Activated CD4-positive, alpha-beta T cell treated with anti-CD3 and anti-CD28 coated beads, Interleukin-2, amount 10 ng/mL, durations not matched to agents 24 days and 14 days (primary cell): ENCODE measurements at places on chromosomes 7 and 10. TPM values are rescaled to one million over a fixed set of nuclear protein-coding genes. Genes with fewer than 3 reads are reported as not detected.

Gene SDHAF3
- 24.9 and 27.8 TPM in 2 replicates for total RNA-seq

Gene OPN1SW
- total RNA-seq: not detected in 2 replicates

Gene AGK
- 146 and 151 TPM in 2 replicates for total RNA-seq

DNA sequence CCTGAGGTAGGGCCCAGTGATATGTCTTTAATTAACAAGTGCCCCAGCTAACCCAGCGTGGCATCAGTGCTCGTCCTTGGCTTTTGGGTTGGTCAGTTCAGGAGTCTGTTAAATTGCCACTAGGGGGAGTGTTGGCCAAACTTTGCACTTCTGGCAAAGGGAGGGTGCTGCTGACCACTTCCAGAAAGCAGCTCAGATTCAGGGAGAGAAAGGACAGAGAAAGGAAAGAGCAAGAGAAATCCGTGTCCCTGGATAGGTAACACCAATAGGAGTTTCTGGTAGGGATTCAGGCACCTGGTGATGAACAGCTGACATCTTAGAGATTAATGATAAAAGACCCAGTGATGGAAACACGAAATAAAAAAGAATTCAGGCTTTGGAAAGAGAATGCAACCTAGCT is 243.1 kb upstream of the AOAH start:
- DNase-seq: no peak

- no peak for DNase-seq
Measured at GRCh38 chr7:51222916-51223315, 93.7 kb downstream of the COBL start.

Gene HTRA1
- not detected in 2 replicates for total RNA-seq

Gene GRID1
- total RNA-seq: not detected in 2 replicates

Gene MMD2
- not detected in 2 replicates for total RNA-seq

GRCh38 chr7:3120513-3120912 is 76.8 kb upstream of the CARD11 start:
- peak; percentile 67 for DNase-seq

- DNase-seq: no peak
Measured at GRCh38 chr7:18426564-18427226, 68.9 kb upstream of the HDAC9 start.

- no peak for DNase-seq
Measured at GRCh38 chr10:132981173-132981555, 38.8 kb upstream of the CFAP46 start.

Gene PLAU
- total RNA-seq: 0.57 and 0.72 TPM in 2 replicates
